ENCODE measurements at places on chromosomes 16 and 17.
A peak's percentile ranks its signal among the peaks of the same experiment; 100 is the strongest.

DNA sequence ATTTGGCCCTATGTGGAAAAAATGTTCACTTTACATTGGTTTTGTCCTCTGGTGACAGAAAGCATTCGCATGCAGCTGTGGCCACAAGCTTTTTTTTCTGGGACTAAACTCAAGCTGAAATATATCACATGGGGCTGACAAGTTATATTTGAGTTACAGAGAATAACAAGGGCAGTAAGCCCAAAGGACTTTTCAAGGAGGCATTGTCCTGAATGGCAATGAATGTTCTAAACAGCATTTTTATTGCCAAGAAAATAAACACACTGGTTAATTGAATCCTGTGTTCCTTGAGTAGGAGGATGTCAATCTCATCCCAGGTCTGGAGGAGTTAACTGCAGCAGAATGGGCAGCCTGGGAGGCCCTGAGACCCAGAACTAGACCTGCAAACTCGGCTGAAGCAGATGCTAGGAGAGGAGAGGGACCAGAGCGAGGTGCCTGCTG lies 114.5 kb downstream of the COPRS start:
- DNase-seq, result no peak

GRCh38 chr17:60139438-60140285 lies 10.1 kb upstream of the CA4 start:
- DNase-seq, result peak; percentile 93

- no peak for DNase-seq
Observed at GRCh38 chr17:16465861-16466338, 26.1 kb downstream of the LRRC75A start.

DNA sequence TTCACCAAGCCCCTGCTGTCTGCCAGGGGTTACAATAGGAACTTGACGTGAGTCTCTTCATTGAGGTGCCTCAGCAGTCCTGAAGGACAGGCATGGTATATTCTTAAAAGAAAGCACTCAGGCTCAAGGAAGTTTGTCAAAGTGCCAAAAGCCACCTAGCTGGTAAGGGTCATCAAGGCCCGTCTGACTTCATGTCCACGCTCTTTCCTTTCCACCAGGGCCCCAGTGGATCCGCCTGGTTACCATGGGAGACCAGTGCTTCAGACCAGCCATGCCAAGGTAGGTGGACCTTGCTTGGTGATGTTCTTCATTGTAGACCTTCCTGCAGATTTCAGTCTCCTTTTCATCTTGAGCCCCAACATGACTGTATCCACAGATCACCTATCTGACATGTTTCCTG lies 27.6 kb upstream of the CCL1 start:
- DNase-seq, result no peak

DNA sequence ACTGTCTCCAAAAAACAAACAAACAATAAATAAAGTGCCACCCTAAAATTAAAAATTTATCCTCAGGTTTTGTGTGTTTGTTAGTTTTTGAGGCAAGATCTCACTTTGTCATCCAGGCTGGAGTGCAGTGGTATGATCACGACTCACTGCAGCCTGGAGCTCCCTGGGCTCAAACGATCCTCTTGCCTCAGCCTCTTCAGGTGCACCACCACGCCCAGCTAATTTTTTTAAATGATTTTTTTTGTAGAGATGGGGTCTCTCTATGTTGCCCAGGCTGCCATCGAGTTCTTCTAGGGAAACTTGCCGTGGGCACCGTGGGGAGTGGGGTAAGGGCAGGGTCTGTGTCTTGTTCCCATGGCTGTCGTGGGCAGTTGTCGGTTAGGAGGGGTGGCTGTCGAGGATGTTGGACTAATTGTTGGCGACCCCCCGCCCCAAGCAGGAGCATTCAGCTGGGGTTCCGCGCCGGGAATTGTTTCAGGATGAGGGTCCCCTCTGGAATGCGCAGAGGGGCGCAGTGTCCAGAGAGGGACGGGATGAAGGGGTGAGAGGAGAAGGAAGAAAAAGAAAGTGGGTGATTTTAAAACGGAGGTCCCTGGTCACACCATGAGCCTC lies 1.1 kb upstream of the RNF213 start:
- no peak for DNase-seq

DNA sequence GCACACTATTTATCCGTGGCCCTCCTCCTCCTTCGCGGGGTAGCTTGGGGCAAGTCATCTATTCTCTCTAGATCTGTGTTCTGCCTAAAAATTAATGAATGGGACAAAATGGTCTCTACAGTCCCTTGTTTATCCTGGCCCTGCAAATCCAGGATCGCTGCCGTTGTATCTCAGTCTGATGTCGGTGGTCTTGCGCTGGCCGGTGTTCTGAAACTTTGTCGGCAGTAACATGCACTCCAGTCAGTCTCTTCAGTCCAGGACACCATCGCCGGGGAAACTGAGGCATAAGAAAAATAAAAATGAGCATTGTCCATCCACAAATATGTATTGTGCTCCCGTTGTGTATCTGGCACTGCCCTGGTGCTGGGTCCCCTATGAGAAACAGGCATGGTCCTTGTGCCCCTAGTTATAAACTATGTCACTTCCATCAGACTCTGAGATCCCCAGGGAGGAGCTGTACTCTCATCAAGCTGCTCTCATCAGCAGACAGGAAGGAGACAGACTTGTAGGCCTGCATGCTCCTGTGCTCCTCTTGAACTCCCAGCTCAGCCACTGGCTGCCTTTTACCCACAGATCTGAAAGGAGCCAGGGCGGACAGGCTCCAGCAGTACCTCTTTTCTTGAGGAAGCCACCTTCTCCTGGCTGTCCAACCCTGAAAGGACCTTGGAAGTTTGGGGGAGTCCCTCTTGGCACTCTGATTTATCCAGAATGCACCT lies 13.7 kb upstream of the CA4 start:
- peak; percentile 6 for DNase-seq

- DNase-seq, result no peak
Observed at GRCh38 chr17:42537156-42537805, 1.2 kb downstream of the NAGLU start.

GRCh38 chr17:65072660-65073071 lies 16.1 kb upstream of the GNA13 start:
- DNase-seq, result no peak

GRCh38 chr16:76311260-76311659 lies 34.1 kb downstream of the CNTNAP4 start:
- DNase-seq, result no peak

GRCh38 chr16:55703003-55704001 lies 47.5 kb downstream of the SLC6A2 start:
- no peak for DNase-seq

DNA sequence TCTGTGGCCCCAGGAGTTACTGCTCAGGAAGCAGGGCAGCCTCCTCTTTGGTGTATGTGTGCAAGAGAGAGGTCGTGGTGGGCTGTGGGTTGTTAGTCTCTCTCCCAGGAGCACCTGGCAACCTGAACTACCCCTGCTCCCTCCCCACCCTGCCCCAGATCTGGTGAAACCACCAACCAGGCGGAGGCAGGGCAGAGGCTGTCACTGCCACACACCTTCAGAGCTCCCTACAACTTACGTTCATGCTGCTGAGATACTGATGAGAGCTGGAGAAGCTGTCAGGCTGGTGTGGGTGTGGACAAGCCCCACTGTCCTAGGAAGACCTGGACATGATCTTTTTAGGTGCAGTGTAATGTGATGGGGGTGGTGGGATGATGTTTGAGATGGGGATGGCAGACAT lies 24.3 kb downstream of the GOSR2 start:
- no peak for DNase-seq

DNA sequence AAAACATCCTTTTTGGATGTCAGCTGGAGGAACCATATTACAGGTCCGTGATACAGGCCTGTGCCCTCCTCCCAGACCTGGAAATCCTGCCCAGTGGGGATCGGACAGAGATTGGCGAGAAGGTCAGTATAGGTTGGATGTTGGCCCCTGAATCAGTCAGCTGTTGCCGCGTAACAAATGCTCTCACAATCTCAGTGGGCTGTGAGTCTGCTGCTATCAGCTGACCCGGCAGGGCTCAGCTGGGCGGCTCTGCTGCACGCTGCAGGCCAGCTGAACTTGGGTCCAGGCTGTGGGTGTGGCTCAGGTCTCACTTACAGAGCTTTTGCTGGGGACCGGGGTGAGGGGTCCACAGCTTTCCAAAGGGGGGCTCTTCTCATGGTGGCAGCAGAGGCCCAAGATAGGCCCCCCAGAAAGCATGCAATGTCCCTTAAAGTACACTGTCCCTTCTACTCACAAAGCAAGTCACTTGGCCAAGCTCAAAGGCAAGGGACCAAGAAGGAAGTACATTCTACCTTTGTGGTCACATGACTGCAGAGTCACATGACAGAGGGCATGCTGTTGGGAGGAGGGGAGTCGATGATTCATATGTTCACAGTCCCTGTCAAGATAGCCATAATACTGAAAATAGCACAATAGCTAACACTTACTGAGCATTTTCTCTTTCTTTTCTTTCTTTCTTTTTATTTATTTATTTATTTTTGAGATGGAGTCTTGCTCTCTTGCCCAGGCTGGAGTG lies 134.2 kb downstream of the ABCC1 start:
- no peak for DNase-seq

- DNase-seq, result no peak
Observed at GRCh38 chr16:87593710-87594258, 8.5 kb upstream of the JPH3 start.

GRCh38 chr16:31402687-31403086 lies 9.6 kb downstream of the ITGAD start:
- no peak for DNase-seq

- DNase-seq, result peak; percentile 82
Observed at GRCh38 chr17:43169561-43170139, 1.4 kb upstream of the NBR1 start.

GRCh38 chr16:89574681-89575246 lies 794 bp upstream of the CPNE7 start:
- peak; percentile 59 for DNase-seq

DNA sequence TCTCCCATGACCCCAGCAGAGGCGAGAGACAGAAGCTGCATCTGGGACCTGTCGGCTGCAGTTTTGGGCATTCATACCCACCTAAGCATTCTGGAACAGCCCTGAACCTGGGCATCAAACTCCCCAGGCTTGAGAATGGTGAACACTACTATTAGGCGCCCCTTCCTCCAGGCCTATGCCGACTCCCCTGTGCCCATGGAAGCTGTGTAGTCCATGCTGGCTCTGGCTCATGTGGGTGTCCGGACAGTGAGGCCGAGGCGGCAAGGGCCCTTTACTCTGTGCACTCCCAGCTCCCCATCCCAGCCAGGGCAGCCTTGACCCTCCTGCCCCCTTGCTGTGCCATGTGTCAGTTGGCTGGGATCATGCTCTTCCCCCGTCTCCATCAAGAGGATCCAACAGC lies 89.0 kb upstream of the TOB1 start:
- DNase-seq, result no peak

DNA sequence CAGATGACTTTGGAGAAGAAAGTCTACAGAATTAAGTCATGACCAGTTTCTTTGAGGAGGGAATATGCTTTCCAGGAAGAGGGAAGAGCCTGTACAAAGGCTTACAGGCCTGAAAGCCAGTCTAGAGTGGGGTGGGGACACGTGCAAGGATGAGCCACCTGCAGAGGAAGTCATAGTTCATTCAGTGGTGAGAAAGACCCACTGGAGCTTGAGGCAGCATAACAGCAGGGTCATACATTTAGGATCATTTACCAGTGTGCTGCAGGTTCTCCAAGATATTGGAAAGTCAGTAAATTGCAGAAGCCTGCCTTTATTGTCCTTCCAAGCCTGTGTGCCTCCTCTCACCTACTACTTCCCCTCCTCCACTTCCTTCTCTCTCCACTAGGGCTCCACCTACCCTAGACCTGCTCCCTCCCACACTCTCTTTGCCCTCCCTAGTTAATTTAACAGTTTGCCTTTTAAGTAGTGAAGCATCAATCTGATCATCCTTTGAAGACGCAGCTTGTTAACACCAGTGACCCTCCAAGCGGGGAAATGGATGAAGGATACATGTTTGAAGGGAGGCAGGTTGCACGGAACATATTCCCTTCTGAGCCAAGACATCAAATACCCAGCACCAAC lies 40.2 kb downstream of the CDRT15 start:
- no peak for DNase-seq

DNA sequence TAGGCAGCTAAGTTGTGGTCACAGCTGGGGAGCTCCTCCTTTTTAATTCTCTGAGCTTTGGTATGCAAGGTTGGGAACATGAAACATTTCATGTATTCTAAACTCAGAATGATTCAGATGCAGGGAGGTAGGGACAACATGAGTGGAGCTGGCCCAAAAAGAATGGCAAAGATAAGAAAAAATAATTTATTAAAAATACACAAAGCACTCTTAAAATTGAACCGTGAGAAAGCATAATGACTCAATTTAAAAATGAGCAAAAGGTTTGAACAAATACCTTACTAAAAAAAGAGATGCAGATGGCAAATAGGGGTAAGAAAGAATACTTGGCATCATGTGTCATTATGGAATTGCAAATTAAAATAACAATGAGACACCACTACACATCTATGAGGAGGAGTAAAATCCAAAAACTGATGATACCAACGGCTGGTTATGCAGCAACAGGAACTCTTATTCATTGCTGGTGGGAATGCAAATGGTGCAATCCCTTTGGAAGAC lies 175.6 kb upstream of the IRX3 start:
- DNase-seq, result no peak

DNA sequence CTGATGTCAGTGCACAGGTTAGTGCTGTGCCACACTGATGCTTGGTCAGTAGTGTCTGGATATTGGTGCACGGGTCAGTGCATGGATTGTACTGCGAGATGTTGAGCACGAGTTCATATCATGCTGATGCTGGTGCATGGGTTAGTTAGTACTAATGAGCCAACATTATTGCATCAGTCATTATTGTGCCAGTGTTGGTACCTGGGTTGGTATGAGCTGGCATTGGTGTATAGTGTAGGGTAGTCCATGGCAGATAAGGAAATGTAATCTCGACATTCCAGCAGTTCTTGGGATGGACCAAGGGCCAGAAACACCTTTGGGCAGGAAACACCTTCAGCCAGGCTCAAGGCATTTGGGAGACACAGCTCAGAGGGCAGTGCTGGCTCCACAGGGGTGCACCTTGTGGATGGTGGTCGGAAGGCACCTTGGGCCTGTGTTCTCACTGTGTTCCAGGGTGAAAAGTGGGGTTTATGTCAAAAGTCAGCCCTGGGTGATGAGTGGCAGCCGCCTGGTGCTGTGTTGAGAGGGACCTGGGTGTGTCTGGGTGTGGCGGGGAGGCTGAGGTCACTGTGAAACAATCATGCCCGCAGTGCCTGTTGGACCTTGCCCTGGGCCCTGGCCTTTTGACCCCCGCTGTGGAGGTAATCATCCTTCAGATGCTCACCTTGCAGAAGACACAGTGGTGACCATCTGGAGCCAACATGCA lies 100.7 kb upstream of the ZNF469 start:
- no peak for DNase-seq

DNA sequence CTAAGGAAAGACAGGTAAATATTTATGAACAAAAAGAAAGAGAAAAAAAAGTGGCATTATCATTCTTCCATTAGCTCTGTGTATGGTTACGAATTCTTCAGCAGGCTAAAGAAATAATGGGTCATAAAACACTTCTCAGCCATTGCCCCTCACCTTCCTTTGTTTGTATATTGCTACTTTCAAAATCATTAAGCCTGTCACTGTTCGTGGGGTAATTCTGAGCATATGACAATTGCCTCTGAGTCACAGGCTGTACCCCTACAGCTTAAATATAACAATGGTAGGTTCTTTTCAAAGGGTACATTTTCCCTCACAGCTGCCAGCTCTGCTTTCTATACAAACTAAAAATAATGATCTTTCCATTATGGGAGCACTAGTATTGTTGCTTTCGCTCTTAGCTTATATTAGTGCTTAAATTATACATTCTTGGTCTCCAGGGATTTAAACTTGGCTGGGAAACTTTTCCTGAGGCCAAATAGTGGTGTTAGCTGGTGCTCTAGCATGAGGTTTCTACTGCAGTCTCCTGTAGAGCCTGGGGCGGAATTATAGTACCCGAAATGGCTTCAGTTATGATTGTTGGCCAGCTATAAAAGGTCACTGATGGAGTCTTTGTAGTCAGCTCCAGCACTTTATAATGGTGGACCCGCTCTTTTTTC lies 74.7 kb upstream of the CDH11 start:
- DNase-seq, result no peak

GRCh38 chr17:41814195-41814594 lies 1.4 kb downstream of the FKBP10 start:
- DNase-seq, result no peak
